Smooth muscle cell of the coronary artery (primary cell): ENCODE measurements at places on chromosomes 3 and 15. TPM values are rescaled to one million over a fixed set of nuclear protein-coding genes. Genes with fewer than 3 reads are reported as not detected.

The KLHL6 gene
- total RNA-seq: under 0.01 TPM in 1 of 2 replicates, not detected in the other

The FGF12 gene
- total RNA-seq: under 0.01 TPM in 1 of 2 replicates, not detected in the other

The CHRNA3 gene
- not detected in 2 replicates for total RNA-seq

The PIERCE2 gene
- total RNA-seq: 1.5 and 2.1 TPM in 2 replicates

The LYZL4 gene
- total RNA-seq: 0.23 TPM in 1 of 2 replicates, not detected in the other

The CHRFAM7A gene
- 1.9 TPM in 1 of 2 replicates, not detected in the other for total RNA-seq

The ABHD6 gene
- 5.6 and 7.1 TPM in 2 replicates for total RNA-seq

The RASL12 gene
- 0.30 and 4.1 TPM in 2 replicates for total RNA-seq

The TM6SF1 gene
- 3.3 TPM in 1 of 2 replicates, not detected in the other for total RNA-seq

The C15orf62 gene
- under 0.01 TPM in 1 of 2 replicates, not detected in the other for total RNA-seq

The CPN2 gene
- total RNA-seq: not detected in 2 replicates

The FBXO40 gene
- total RNA-seq: not detected in 2 replicates

The PP2D1 gene
- not detected in 2 replicates for total RNA-seq

The SYNM gene
- 2.4 and 8.9 TPM in 2 replicates for total RNA-seq

The CHST2 gene
- total RNA-seq: 8.2 and 16.7 TPM in 2 replicates

The SATB1 gene
- 13.1 and 23.9 TPM in 2 replicates for total RNA-seq

The GOLGB1 gene
- total RNA-seq: 28.7 and 53.1 TPM in 2 replicates

The LDHAL6B gene
- total RNA-seq: not detected in 2 replicates

The IMPG2 gene
- total RNA-seq: 0.23 and 0.35 TPM in 2 replicates
